Stimulated activated CD4-positive, alpha-beta T cell treated with anti-CD3 and anti-CD28 coated beads, Interleukin-2, amount 100 ng/mL, for 24 hours (primary cell): ENCODE measurements at places on chromosomes 13 and 19.
A peak's percentile ranks its signal among the peaks of the same experiment; 100 is the strongest.

DNA sequence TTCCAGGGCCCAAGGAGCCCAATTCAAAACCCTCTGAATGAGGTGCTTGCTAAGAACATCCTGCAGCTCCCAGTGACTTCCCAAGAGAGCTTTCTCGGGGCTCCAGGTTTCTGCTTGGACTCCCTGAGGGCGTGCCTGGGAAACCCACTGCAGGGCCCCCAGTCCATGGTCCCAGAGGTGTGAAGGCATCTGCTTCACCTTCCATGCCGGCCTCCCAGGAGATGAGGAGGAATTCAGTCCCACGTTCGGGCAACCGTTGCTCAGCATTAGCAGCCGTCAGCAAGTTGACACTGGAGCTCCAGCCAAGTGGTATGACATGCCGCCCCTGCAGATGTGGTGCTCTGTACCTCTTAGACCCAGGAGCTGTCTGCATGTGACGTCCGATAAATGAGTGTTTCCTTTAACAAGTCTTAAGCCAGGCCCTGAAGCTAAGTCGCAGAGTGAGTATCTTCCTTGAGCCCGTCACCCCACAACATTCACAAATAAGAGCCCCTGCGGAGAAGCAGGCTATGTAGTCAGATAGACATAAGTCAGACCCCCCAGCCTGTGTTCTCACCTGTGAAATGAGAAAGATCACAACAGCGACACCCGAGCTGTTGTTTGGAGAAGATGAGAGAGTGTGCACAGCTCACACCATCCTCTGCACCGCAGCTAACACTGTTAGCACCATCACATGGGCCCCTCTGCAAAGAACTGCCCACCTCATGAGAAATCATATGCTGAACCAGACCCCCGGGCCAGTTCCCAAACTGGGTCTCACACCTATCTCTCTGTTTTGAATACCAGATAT is 150.3 kb downstream of the KATNAL1 start:
- DNase-seq, result no peak

DNA sequence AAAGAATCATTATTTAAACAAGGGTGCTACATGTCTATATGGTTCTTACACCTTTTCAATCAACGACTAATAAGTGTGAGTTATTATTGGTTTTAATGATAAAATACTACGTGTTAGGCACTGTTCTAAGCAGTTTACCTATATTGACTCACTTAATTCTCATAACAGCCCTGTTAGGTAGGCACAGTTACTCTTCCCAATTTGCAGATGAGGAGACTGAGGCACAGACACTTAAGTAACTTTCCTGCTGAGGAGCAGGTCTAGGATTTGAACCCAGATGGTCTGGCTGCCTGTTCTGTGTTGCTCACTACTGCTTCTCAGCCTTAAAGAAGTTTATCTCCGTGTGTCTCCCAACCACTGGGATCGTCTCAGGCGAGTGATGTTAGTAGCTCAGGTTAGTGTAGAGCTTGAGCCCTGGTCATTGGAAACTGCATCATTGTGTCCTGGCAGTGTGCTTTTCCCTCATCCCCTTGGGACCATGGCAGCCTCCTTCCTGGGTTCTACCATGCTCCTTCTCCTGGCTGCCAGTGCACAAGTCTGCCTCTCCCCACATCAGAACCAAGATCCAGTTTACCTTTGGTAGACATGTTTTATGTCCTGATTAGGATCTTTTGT is 10.9 kb downstream of the UBAC2 start:
- no peak for DNase-seq

GRCh38 chr13:91302111-91302510 is 45.4 kb upstream of the MIR17HG start:
- no peak for DNase-seq

DNA sequence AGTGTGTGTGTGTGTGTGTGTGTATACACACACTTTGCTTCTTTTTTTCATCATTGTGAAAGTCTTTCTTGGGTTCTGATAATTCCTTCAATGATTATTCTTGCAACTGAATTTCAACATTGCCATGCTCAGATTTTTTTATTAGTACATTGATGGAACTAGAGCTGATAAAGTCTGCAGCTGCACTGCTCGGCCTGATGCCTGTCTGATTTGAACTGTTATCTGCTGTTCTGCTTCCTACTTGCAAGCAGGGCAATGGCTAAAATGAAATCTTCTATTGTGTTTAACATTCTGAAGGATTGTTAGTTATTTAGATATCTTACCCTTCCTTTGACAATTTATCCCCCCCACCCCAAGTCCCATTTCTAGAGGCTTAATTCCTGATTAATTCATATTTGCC is 61.3 kb downstream of the OLFM4 start:
- DNase-seq, result no peak

GRCh38 chr19:33840783-33841182 is 44.1 kb downstream of the KCTD15 start:
- DNase-seq, result no peak

DNA sequence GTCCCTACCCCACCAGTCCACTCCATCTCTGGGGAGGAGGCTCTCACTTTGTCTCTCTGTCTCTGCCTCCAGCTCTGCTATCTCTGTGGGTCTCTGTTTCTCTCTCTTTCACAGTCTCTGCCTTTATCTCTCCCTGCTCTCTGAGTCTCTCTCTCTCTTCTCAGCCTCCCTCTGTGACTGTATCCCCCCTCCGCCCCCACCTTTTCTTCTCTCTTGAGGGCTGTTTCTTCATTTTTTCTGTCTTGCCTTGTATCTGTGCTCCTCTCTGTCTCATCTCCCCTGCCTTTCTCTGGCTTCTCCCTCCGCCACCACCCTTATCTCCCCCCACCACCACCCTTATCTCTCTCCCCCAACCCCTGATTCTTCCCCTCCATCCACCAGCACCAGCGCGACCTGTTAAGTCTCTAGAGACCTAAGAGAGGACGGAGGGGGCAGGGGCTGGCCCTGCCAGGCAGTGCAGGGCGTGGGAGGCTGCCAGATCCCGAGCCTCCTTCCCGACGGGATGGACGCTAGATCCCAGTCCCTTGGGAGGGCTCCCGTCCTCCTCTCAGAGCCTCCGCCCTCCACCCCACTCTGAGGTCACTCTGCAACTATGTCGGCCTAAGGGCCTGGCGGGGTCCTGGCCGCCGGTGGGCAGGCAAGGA is 1.0 kb downstream of the AXL start:
- no peak for DNase-seq

DNA sequence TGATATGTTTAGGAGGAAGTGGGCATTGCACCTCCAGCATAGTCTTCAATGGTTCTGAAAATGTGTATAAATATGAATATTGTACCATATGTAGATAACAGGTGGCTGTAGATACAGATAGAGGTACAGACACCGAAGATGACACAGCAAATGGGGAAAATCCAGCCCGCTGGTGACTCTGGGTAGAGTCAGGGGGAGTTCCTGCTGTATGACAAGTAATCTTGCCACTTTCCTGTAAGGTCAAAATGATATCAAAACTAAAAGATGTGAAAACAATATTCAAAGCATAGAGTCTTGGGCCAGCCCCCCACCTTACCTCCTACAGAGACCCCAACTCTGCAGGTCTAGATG is 17.8 kb downstream of the C2CD4C start:
- no peak for DNase-seq

- no peak for DNase-seq
Observed at GRCh38 chr13:24168979-24169378, 8.5 kb downstream of the SPATA13 start.

DNA sequence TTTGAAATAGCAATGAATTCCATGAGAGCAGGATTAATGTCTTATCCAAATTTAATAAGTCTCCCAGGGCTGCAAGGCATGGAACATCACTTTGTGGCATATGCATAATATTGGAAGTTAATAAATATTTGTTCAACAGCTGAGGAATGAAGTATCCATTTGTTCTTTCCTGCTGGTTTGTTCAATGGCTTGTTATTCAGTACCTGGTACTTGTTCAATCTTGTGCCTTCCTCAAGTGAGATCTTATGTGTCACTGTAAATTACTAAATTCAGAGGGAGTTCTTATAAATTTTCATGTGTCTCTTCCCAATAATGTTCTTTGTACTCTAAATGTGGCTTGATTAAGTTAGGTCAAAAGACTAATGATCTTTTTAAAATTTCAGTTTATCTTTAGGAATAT is 1105.5 kb upstream of the SPRY2 start:
- DNase-seq, result no peak

DNA sequence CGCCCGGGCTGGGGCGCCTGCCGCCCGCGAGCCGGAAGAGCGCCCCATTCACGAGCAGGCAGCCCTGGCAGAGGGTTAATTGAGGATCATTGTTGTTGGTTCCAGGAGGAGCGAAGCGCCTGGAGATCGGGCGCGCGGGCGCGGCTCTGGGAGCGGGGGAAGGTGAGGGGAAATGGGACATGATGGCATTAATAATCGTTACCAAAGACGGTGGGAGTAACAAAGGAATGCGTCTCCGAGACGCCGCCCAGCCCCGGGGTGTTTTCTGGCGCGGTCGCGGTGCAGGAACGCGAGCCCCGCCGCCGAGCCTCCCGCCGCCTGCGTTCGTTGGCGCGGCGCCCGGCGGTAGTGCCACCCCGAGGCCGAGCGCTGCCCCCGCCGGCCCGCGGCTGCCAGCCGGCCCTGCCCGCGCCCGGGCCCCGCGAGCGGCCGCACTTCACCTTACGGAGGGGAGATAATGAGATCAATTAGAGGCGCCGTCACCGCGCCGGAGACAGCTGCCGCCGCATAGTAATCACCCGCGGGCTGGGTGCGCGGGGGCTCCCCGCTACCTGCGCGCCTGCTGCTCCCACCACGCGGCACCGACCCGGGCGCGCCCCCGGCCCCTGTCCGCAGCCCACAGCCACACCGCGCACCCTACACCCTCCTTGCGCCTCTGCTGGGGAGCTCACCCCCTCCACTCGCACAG is 2.8 kb downstream of the ZNF536 start:
- DNase-seq, result no peak

GRCh38 chr19:52398081-52398441 is 412 bp downstream of the ZNF528 start:
- DNase-seq, result no peak

- no peak for DNase-seq
Observed at GRCh38 chr13:48783181-48783630, 129.5 kb downstream of the CYSLTR2 start.

DNA sequence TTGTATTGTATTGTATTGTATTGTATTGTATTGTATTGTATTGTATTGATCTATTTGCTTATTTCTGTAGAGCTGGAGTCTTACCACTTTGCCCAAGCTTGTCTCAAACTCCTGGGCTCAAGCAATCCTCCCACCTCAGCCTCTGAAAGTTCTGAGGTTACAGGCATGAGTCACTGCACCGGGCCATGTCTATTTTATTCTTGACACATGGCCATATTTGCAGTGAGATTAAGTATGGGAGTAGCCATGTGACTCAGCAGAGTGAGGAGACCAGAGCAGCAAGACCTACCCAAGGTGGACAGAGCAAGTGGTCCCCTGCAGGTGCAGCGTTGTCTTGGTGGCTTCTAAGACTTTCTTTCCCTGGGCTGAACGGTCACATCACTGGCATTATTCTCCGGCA is 49.1 kb upstream of the UBAC2 start:
- peak; percentile 14 for DNase-seq

DNA sequence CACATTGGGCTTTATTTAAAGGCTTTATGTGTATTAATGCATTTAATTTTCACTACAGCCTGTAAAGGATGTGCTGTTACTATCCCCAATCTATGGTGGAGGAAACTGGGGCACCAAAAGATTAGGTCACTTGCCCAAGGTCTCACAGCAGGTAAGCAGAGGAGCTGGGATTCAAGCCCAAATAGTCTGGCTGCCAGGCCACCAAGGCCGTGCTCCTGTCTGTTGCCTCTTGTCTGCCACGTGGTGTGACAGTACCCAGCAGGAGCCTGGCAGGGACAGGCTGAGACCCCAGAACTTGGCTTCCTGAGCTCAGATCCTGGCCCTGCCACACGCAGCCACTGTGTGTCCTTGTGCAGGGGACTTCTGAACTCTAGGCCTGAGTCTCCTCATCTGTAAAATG is 4.5 kb downstream of the NTN5 start:
- DNase-seq, result no peak

- DNase-seq, result no peak
Observed at GRCh38 chr13:65943708-65944107, 1286.4 kb downstream of the PCDH9 start.

DNA sequence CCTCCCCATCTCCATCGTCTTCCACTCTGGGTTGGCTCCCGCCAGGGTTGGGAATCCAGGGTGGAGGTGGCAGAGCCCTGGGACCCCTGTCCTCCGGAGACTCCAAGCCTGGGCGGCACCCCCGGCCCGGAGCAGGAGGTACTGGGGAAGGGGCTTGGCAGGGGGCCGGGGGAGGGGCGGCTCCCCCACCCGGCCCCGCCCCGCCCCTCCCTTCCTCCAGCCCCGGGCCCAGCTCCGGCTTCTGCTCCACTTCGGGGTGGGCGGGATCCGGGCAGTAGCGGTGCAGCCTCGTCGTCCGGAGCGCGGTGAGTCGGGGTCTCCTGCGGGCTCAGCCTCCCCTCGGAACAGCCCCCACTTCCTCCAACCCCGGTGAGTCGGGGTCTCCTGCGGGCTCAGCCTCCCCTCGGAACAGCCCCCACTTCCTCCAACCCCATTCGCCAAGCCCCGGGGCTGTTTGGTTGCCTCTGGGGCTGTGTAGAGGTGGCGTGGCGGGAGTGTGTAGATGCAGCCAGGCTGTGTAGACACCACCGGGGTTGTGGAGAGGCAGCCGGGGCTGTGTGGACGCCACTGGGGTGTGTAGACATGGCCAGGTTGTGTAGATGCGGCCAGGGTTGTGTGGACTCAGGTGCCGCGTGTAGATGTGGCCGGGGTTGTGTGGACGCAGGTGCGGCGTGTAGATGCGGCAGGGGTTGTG is at the start of gene TMPRSS9:
TSS of gene TMPRSS9 (plus strand) at position 274 of the 694 bp plus-strand sequence. CDS start 29,521 bp downstream, outside the sequence.
- DNase-seq, result no peak

- peak; percentile 20 for DNase-seq
Observed at GRCh38 chr19:45251452-45252354, 632 bp downstream of the MARK4 start.

- peak; percentile 69 for DNase-seq
Observed at GRCh38 chr19:54523403-54523802, 20.8 kb downstream of the LAIR2 start.

GRCh38 chr13:114100446-114101357 is 31.7 kb downstream of the RASA3 start:
- no peak for DNase-seq

- no peak for DNase-seq
Observed at GRCh38 chr13:97566907-97567306, 132.9 kb downstream of the RAP2A start.

- no peak for DNase-seq
Observed at GRCh38 chr13:86569974-86570373, 770.8 kb upstream of the SLITRK6 start.

DNA sequence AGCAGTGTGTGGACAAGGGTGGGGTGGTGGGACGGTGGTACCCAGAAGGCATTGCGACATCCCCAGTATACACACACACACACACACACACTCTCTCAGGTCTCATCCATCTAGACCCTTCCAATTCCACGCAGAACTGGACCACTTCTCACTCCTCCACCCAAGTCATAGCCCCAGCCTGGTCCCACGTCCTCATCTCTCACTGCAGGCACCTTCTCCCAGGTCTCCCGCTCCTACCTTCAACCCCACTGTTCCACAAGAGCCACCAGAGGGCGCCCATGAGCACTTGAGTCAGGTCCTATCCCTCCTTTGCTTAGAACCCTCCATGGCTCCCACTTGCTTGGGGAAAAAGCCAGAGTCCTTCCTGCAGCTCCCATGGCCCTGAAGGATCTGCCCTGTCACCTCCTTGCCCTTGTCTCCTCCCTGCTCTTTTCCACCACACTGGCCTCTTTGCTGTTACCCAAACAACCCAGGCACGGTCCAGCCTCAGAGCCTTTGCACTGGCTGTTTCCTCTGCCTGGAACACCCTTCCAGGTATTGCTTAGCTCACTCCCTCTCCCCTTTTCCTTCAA is 62.6 kb downstream of the IER2 start:
- DNase-seq, result peak; percentile 83
